CD4-positive, alpha-beta T cell treated with Interleukin-15 for 4 hours (primary cell): ENCODE measurements at places on chromosomes 12 and 14.

- no peak for DNase-seq
Observed at GRCh38 chr12:56336361-56337167, 2.1 kb upstream of the IL23A start.

DNA sequence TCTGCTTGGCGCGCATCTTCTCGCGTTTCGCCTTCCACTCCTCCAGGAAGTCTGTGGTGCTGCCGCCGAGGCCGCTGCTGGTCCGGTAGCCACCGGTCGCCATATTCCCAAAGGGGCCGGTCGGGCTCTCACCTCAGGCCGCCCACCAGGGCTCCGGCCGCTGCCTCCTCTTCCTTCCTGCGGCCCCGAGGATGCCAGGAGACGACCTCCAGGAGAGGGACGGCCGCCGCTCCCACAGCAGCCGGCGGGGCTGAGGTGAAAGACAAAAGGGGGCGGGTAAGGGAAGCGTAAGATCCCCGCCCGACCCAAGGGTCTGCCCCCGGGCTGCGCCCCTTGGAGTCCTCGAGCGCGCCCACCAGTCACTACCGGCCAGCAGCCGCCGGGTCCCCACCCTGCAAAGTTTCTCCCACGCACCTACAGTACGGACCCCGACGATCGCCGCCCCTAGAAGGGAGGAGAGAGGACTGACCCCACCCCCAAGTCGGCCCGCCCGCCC is 574 bp downstream of the PAWR start:
- DNase-seq = no peak

GRCh38 chr12:2800046-2800570 is 5.3 kb downstream of the FKBP4 start:
- no peak for DNase-seq

- no peak for DNase-seq
Observed at GRCh38 chr12:47746523-47746922, 12.2 kb downstream of the RAPGEF3 start.

- DNase-seq = no peak
Observed at GRCh38 chr12:115158816-115159215, 474.8 kb upstream of the TBX3 start.

DNA sequence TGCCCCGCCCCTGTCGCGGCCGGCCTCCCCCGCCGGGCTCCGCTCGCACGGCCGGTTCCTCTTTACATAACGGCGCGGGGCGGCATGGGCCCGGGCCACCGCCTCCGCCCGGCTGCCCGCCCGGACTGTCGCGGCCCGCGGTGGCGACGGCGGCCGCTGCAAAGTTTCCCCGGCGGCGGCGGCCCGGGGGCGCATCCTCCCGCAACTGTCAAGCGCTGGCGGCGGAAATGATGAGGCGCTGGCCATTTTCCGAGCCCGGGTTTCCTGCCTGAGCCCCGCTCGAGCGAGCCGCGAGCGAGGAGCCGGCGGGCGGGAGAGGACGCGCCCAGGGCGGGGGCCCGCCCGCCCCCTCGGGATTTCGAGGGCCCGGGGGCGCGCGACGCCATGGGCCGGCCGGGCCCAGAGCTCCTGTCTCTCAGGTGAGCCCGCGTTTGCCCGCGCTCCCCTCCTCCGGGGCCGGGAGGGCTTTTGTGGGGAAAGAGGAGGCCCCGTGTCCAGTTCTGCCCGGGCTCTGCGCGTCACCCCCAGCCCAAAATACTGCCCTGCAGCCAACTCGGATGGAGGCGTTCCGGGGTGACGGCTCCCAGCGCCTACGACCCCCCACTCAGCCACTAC is at the start of gene SH2B3:
TSS of gene SH2B3 (plus strand) at position 65 of the 615 bp plus-strand sequence. CDS start 12,223 bp downstream, outside the sequence.
- no peak for DNase-seq

- DNase-seq = peak; percentile 13
Observed at GRCh38 chr12:34126239-34126641, 103.9 kb downstream of the ALG10 start.

DNA sequence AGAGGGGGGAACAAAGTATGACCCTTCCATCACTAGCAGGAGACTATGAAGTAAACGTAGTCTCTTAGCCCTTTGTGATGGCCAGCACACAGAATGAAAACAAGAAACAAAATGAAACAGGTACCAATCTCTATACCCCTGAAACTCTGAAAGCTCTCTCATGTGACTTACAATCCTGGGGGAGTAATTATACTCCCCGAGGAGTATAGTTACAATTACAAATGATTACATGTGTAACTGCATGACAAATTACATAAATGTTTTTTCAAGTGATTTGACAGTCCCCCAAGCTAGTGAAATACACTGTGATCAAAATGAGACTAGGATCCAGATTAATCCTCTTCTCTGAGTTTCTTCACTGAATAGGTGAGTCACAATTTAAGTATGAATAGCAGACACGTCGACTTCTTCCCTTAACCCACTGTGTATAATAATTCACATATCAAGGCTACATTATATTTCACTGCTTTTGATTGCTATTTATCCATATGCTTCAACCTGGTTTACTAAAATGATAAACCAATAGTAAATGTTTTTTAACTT is 74.0 kb downstream of the SPTSSA start:
- DNase-seq = no peak

- no peak for DNase-seq
Observed at GRCh38 chr14:51216602-51217001, 23.4 kb upstream of the TMX1 start.

- DNase-seq = no peak
Observed at GRCh38 chr14:56650048-56650447, 70.5 kb downstream of the TMEM260 start.

DNA sequence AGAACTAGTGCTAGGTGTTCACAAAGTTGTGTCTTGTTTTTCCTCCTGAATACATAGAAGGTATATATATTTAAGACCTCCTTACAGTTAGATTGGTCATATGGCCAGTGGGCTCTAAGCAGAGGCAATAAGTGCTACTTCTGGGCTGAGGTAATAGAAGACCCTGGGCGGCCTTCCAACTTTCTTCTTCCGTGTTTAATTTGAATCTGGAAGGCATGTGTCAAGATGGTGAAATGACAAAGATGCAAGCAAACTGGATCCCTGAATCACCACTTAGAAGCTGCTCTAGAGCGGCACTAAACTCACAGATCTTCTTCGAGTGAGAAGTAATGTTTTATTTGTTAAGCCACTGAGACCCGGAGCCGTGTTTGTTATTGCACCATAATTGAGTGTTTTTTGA is 201.0 kb upstream of the GZMB start:
- DNase-seq = no peak

- no peak for DNase-seq
Observed at GRCh38 chr14:102452302-102452701, 57.3 kb downstream of the ANKRD9 start.

DNA sequence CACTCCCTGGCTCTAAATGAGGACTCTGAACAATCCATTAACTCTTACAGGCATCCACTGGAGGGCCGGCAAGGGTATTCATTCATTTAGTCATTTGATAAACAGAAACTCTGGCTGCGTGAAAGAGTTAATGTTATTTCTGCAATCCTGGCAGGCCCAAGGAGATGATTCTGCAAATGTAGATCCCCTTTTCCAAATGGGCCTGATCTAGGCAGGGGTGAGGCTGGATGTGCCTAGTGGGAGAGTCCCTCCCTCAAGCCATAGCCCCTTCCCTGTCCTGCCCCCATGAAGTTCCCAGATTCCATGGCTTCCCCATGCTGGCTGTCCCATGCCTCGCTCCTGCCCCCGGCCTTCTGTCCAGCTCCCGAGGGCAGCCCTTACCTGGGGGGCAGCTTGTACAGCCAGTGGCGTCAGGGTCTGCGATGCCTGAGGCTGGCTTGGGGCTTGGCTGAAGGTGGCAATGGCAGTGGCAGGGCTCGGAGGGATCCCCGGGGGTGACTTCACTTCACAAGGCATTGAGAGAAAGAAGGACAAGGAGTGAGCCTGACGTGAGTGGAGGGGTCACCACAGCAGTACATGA is 18.4 kb downstream of the POU6F1 start:
- no peak for DNase-seq

- no peak for DNase-seq
Observed at GRCh38 chr14:27668531-27668930, 1070.7 kb upstream of the NOVA1 start.

- DNase-seq = peak; percentile 49
Observed at GRCh38 chr12:12456637-12457036, 99.8 kb downstream of the BORCS5 start.

DNA sequence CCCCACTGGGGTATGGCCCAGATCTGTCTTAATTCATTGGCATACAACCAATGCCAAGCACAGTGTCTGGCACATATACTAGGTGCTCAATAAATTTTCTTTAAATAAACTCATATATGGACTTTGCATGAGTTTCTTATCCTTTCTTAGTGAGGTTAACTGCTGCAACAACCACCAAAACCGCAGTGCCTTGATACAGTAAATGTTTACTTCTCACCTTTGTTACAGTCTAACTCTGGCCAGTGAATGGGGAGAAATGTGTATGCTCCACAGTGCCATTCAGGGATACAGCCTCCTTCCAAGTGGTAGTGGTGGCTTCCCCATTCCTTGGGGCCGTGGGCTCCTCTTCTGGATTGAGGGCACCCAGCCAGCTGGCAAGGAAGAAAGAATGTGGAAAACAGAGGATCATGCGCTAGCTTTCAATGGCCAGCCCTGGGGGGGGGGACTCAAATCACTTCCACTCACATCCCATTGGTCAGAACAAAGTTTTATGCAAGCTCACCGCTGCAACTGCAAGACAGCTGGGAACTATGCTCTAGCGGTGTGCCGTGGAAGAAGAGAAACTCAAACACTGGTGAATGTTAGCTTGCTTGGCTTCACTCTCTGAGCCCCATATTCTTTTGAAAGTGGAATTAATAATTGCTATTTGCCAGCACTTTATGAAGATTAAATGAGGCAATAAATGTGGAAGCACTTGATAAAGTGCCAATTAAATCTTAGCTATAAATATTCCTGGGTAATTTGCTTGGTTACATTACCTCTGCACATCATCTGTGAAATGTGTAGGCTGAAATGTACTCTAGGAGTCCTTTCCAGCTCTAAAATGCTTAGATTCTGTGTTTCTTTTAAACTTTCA is 51.0 kb upstream of the SOCS2 start:
- no peak for DNase-seq

DNA sequence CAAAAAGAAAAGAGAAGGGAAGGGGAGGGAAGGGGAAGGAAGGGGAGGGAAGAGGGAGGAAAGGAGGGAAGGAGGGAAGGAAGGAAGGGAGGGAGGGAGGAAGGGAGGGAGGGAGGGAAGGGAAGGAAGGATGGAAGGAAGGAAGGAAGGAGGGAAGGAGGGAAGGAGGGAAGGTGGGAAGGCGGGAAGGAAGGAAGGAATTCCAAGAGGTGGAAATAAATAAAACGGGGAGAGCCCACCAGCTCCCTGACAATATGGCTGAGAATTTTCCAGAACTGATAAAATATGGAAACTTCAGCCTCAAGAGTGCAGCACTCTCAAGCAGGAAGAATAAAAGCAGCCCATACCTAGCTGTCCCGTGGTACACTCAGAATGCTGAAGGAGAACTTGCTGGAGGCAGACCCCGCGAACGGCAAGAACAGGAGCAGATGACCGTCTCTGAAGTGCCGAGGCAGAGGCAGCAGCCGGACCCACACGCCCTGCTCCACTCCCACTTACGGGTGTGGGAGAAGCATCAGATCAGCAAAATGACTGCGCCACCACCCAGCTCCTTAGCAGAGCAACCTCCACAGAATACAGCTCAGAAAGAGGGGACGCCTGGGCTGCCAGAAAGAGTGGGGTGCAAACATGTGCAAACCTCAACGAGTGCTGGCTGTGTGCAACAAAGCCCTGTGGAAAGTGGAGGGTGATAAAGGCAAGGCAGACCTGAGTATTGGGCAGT is 34.1 kb upstream of the INF2 start:
- DNase-seq = no peak
